ENCODE measurements at places on chromosomes 4 and X. TPM values are rescaled to one million over a fixed set of nuclear protein-coding genes. Genes with fewer than 3 reads are reported as not detected.

Gene EMD
- 75.9 TPM for polyA plus RNA-seq

Gene PLXNA3
- 54.1 TPM for polyA plus RNA-seq

Gene HERC6
- 9.1 TPM for polyA plus RNA-seq

Gene RS1
- 0.15 TPM for polyA plus RNA-seq

Gene OTC
- 0.50 TPM for polyA plus RNA-seq

Gene VCX3B
- polyA plus RNA-seq, result 0.27 TPM

Gene CAPN6
- polyA plus RNA-seq, result 20.7 TPM

Gene POU3F4
- polyA plus RNA-seq, result 8.8 TPM

Gene CDX4
- polyA plus RNA-seq, result not detected

Gene TRIM75
- not detected for polyA plus RNA-seq

Gene SPANXB1
- not detected for polyA plus RNA-seq

Gene TMEM156
- 1.5 TPM for polyA plus RNA-seq

Gene CHST7
- polyA plus RNA-seq, result 2.4 TPM

Gene MAOB
- 37.8 TPM for polyA plus RNA-seq

Gene SCD5
- 34.6 TPM for polyA plus RNA-seq

Gene PRICKLE3
- polyA plus RNA-seq, result 2.5 TPM

Gene ANOS1
- 10.6 TPM for polyA plus RNA-seq

Gene FRAS1
- 68.1 TPM for polyA plus RNA-seq

Gene BMX
- 0.47 TPM for polyA plus RNA-seq

Gene FAM47B
- polyA plus RNA-seq, result not detected

Gene C4orf36
- polyA plus RNA-seq, result 1.7 TPM

Gene SCOC
- polyA plus RNA-seq, result 141 TPM

Gene RAB33A
- polyA plus RNA-seq, result 0.47 TPM

Gene SPOCK3
- 10.2 TPM for polyA plus RNA-seq

Gene CLNK
- polyA plus RNA-seq, result 1.4 TPM

Gene MTMR8
- polyA plus RNA-seq, result 2.4 TPM

Gene FREM3
- 0.10 TPM for polyA plus RNA-seq

Gene HPSE
- polyA plus RNA-seq, result 0.81 TPM

Gene SOWAHB
- polyA plus RNA-seq, result 6.2 TPM

Gene NR0B1
- polyA plus RNA-seq, result not detected

Gene RHOXF1
- 2.4 TPM for polyA plus RNA-seq

Gene EIF1AX
- polyA plus RNA-seq, result 102 TPM

Gene COL4A5
- polyA plus RNA-seq, result 150 TPM

Gene WDR17
- polyA plus RNA-seq, result 10.0 TPM

Gene FOXP3
- polyA plus RNA-seq, result 0.76 TPM

Gene P2RY8
- polyA plus RNA-seq, result 1.3 TPM

Gene PAGE2B
- not detected for polyA plus RNA-seq

Gene NXF2B
- 1.2 TPM for polyA plus RNA-seq

Gene PRDM8
- 1.9 TPM for polyA plus RNA-seq
